ENCODE measurements at places on chromosomes 1 and 21. TPM values are rescaled to one million over a fixed set of nuclear protein-coding genes. Genes with fewer than 3 reads are reported as not detected.
A peak's percentile ranks its signal among the peaks of the same experiment; 100 is the strongest.

DNA sequence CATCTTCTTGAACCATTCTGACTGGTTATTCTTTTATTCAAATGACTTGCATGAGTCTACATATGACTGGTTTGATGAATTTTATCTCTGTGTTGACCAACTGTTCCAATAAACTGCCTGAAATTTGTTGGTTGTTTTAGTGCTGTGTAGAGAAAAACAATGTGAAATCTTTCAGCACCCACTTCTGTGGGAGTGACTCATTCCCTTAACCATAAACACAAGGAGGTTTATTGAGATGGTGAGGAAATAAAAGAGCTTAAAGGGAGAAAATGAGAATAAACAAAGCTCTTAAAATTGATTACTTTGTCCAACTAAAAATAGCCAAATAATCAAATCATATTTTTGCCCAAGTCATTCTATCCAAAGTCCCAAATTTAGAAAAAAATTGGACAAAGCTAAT lies 341.1 kb downstream of the TGFB2 start:
- H3K27ac ChIP-seq = no peak overlapping the region
- no peaks in the 10 kb centered on the region for H3K27me3 ChIP-seq
- H3K4me1 ChIP-seq = no peaks in the 10 kb centered on the region
- no peak for DNase-seq

- H3K27ac ChIP-seq = peak overlapping the region; percentile 50
- H3K4me3 ChIP-seq = no peak overlapping the region
These were observed 2.3 kb upstream of the MSTO1 start for GRCh38 chr1:155607708-155608107.

DNA sequence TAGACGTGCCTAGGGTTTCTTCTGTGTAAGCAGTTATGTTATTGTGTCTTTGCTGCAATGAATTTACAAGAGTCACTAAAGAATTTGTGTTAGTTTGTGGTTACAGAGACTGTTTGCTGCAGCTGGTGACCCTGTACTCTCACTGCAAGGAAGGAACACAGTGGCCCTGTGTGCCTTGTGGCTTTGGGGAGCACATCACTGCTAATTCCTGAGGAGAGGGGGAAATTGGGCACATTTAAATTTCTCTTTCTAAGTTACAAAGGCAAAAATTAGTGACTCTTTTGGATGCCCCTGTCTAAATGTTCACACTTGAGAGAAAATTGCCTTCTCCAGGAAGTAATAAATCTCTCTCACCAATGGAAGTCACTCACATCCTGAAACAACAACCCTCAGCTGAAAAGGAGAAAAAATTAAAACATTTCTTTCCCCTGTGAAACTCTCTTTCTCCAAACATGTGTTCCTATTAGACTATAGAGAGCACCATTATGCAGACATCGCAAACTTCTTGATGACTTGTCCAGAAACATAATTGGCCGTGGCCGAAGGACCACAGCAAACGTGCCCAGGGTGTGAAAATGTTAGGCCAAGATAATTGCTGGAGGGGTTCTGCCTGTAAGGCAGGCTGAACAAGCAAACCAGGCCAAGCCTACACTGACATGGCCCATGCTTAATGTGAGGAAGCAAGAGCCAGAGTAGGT lies 32.3 kb upstream of the SPAG17 start:
- no peaks in the 10 kb centered on the region for H3K36me3 ChIP-seq
- no peaks in the 10 kb centered on the region for H3K27me3 ChIP-seq

DNA sequence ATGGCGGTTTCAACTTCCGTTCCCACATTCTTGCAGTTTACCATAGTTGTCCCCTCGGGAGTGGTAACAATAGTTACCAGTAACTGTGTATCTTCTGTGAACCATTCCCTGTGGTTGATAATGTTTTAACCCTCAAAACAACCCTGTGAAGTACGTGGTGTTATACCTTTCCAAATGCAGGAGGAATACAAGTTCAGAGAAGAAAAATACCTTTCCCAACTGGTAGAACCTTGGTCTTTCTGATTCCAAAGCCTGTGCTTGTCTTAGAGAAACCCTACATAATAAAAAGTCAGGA lies 789 bp downstream of the BTF3L4 start:
- H3K4me1 ChIP-seq = peaks cover 40% of the 10 kb centered on the region
- no peak for DNase-seq
- H3K27ac ChIP-seq = peak overlapping the region; percentile 94
- H3K27me3 ChIP-seq = no peaks in the 10 kb centered on the region

- H3K27me3 ChIP-seq = no peaks in the 10 kb centered on the region
- peaks cover 19% of the 10 kb centered on the region for H3K4me1 ChIP-seq
- no peak for DNase-seq
- no peak overlapping the region for H3K4me3 ChIP-seq
These were observed 68.2 kb downstream of the ZFYVE9 start for GRCh38 chr1:52210044-52210443.

DNA sequence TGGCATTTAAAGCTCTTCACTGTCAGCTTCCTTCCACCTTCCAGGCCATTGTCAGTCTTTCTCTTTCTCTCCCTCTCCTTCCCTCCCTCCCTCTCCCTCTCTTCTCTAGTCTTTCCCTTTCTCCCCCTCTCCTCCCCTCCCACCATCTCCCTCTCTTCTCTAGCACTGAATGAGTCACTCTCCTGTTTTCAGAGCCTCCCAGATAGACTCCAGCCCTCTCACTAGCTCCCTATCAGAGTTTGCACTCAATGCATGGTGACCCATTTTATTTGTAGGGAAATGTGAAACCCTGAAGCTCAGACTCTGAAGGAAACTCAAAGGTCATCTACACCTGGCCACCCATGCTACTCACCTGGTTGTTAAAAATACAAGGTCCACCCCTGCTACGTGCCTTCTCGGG lies 4.4 kb upstream of the MATN1 start:
- H3K36me3 ChIP-seq = peaks cover 8% of the 10 kb centered on the region
- DNase-seq = no peak
- no peaks in the 10 kb centered on the region for H3K27me3 ChIP-seq
- H3K27ac ChIP-seq = no peak overlapping the region
- H3K4me1 ChIP-seq = peaks cover 21% of the 10 kb centered on the region
- no peak overlapping the region for H3K4me3 ChIP-seq

DNA sequence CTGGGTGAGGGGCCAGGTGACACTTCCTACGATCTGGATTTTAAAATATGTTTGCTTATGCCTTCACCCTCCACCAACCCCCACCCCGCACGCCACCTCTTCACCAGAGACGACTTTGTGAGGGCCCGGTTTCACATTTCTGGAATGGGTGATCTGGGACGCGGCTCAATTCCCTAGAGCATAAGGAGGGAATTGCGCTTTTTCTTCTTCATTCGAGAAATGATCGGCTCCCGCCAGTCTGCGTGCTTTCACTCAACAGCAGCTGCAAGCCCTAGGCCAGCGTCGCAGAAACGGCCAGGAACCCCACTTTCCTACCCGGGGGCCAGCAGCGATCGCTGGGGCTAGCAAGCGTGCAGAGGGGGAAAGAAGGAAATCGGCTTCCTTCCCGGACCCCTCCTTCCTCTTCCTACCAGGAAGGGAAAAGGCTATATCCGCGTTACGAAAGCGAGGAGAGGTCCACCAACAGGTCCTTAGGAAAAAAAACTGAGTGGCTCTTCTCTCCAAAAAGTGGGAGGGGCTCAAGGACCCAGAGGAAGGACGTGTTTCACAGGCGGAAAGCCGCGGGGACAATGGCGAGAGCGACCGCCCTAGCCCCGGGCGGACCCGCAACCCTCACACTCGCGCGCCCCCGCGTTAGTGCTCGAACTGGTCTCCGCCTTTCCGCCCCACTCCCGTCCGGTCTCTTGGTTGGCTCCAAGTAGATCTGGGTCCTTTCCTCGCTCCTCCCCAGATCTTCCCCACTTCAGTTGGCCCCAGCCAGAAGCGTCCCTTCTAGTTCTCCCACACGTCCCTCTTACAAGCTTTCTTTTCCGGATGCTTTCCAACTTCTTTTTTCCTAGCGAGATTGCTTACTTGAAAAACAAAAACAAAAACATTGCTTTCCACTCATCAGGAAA lies 1.1 kb upstream of the ADAMTS1 start:
- no peaks in the 10 kb centered on the region for H3K36me3 ChIP-seq
- H3K27me3 ChIP-seq = peaks cover 72% of the 10 kb centered on the region
- no peak overlapping the region for H3K27ac ChIP-seq
- DNase-seq = peak; percentile 8
- H3K4me1 ChIP-seq = peaks cover 31% of the 10 kb centered on the region

- H3K4me3 ChIP-seq = no peak overlapping the region
- no peaks in the 10 kb centered on the region for H3K4me1 ChIP-seq
- DNase-seq = no peak
- H3K36me3 ChIP-seq = peaks cover 2% of the 10 kb centered on the region
These were observed 89.3 kb downstream of the SIM2 start for GRCh38 chr21:36788120-36788638.

DNA sequence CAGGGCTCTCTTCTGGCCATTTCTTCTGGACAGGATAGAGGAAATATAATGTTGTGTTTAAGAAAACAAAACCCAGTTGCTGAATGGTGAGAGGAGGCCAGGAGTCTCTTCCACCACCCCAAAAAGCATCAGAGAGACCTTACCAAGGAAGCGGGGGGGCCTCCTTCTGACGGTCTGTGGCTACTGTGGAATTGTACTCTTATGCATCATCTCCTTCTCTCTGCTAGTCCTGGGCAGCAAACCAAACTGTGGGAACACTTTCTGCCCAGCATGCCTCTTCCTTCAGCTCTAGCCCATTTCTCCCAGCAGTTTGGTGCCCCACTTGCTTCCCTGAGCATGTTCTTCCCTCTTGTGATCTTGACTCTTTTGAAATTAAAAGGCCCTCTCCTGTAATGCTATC lies 157.7 kb downstream of the HHIPL2 start:
- H3K4me1 ChIP-seq = peaks cover 7% of the 10 kb centered on the region
- H3K27ac ChIP-seq = no peak overlapping the region
- H3K36me3 ChIP-seq = no peaks in the 10 kb centered on the region
- H3K27me3 ChIP-seq = no peaks in the 10 kb centered on the region
- no peak overlapping the region for H3K4me3 ChIP-seq
- DNase-seq = no peak

DNA sequence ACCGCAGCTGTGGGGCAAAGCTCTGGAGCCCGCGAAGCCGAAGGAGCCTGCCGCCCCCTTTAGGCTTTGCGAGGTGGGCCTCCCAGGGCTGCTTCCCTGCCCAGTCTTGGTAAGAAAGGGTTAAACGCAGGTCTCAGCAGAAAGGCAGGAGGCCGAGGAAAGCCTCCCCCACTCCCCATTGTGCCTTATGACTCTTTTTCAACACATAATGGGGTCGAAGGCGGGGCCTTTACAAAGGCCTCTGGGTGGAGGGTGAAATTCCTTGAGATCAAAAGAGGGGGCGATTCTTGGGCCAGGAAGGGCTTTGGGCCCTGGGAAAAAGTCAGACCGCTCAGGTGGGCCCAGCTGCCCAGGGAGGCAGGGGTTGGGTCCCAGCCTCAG lies 880 bp downstream of the ALPL start:
- H3K4me1 ChIP-seq = peaks cover 5% of the 10 kb centered on the region
- no peak overlapping the region for H3K4me3 ChIP-seq
- H3K27me3 ChIP-seq = peaks cover 47% of the 10 kb centered on the region
- DNase-seq = no peak
- H3K27ac ChIP-seq = no peak overlapping the region
- H3K36me3 ChIP-seq = no peaks in the 10 kb centered on the region

GRCh38 chr1:88528792-88529191 lies 155.3 kb upstream of the PKN2 start:
- H3K27ac ChIP-seq = no peak overlapping the region
- H3K4me1 ChIP-seq = no peaks in the 10 kb centered on the region
- DNase-seq = no peak
- H3K4me3 ChIP-seq = no peak overlapping the region
- H3K27me3 ChIP-seq = peaks cover 5% of the 10 kb centered on the region

GRCh38 chr1:55310505-55310971 lies 95.4 kb upstream of the USP24 start:
- H3K4me3 ChIP-seq = no peak overlapping the region
- peak; percentile 23 for DNase-seq
- H3K36me3 ChIP-seq = no peaks in the 10 kb centered on the region
- H3K27me3 ChIP-seq = peaks cover under 1% of the 10 kb centered on the region
- peaks cover 10% of the 10 kb centered on the region for H3K4me1 ChIP-seq

GRCh38 chr1:155125946-155126555 lies 1.6 kb upstream of the EFNA1 start:
- DNase-seq = no peak
- H3K36me3 ChIP-seq = no peaks in the 10 kb centered on the region
- H3K4me3 ChIP-seq = no peak overlapping the region
- peaks cover 15% of the 10 kb centered on the region for H3K27me3 ChIP-seq
- H3K27ac ChIP-seq = no peak overlapping the region
- H3K4me1 ChIP-seq = peaks cover 27% of the 10 kb centered on the region

- no peak overlapping the region for H3K4me3 ChIP-seq
- H3K4me1 ChIP-seq = no peaks in the 10 kb centered on the region
- DNase-seq = peak; percentile 61
- H3K27me3 ChIP-seq = peaks cover 10% of the 10 kb centered on the region
- no peaks in the 10 kb centered on the region for H3K36me3 ChIP-seq
These were observed 475.4 kb upstream of the NR5A2 start for GRCh38 chr1:199551967-199552565.

- H3K4me3 ChIP-seq = no peak overlapping the region
- DNase-seq = peak; percentile 49
- H3K27me3 ChIP-seq = no peaks in the 10 kb centered on the region
- no peaks in the 10 kb centered on the region for H3K36me3 ChIP-seq
These were observed 104.8 kb upstream of the ATP1A1 start for GRCh38 chr1:116268211-116268610.

DNA sequence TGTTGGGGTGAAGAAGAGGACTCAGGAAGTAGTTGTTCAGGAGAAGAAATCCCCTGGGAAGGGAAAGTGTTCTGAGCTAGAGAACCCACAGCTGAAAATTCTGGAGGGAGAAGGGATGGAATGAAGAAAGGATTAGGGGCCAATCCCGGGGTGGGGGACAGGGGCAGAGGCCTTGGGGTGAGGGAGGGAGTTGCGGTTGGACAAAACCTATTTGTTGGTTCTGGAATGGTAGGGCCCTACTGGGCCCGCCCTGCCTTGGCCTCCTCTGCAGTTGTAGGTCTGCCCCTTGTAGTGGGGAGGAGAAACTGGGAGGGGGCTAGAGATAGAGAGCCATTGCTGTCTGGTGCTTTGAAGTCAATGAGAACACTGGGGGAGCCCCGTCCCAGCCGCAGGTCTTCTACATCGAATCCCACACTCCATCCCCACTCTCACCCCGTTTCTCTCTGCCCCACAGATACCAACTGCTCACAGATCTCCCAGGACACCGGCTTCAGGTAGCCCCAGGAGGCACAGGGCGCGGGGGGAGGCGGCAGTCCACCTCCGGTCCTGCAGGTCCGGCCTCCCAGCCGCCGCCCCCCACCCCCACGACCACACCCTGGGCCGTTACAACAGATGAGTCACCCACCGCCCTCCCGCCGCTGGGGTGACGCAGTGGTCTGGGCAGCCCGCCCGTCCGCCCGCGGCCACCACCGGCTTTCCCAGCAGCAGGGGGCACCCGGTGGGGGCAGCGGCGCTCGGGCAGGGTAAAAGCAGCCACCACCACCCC lies 1.1 kb downstream of the TAGLN2 start:
- peaks cover 29% of the 10 kb centered on the region for H3K36me3 ChIP-seq
- peaks cover 49% of the 10 kb centered on the region for H3K4me1 ChIP-seq
- H3K4me3 ChIP-seq = peak overlapping the region; percentile 91
- no peaks in the 10 kb centered on the region for H3K27me3 ChIP-seq
- H3K27ac ChIP-seq = peak overlapping the region; percentile 93
- DNase-seq = peak; percentile 79

GRCh38 chr1:3240524-3241235 lies 171.7 kb downstream of the PRDM16 start:
- H3K27ac ChIP-seq = no peak overlapping the region
- no peak overlapping the region for H3K4me3 ChIP-seq
- no peaks in the 10 kb centered on the region for H3K27me3 ChIP-seq
- no peaks in the 10 kb centered on the region for H3K4me1 ChIP-seq
- H3K36me3 ChIP-seq = no peaks in the 10 kb centered on the region

The MROH7 gene
- 0.10 TPM for total RNA-seq

The DYNLT4 gene
- 0.62 TPM for total RNA-seq

The PTGFRN gene
- total RNA-seq = 28.0 TPM

The UBL4B gene
- total RNA-seq = not detected

The RUNX3 gene
- total RNA-seq = 72.3 TPM

The SPATA45 gene
- not detected for total RNA-seq

The CBR3 gene
- total RNA-seq = 13.7 TPM

The TMPRSS15 gene
- not detected for total RNA-seq

The VHLL gene
- not detected for total RNA-seq

Measured in activated naive CD4-positive, alpha-beta T cell treated with anti-CD3 and anti-CD28 coated beads for 36 hours (primary cell).